ENCODE measurements at places on chromosomes 7 and 10.

DNA sequence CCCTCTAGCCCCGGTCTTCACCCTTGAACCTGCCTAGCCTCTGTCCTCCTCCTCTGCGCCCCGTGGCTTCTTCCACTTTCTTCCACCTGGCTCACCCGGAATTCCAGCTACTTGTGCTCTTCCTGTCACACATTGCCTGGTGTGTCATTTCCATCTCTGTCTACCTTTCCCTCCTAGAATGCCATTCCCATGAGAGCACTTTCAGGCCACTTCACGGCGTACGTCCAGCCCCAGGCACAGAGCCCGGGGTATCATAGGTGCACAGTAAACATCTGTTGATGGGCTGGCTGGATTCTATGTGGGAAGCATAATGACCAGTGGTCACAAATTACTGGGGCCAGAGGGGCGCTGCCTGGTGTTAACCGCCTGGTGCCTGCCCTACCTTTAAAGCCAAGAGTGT, 161.3 kb downstream of the CUX1 start:
- DNase-seq, result no peak

- no peak for DNase-seq
Measured at GRCh38 chr10:126919426-126919825, 14.2 kb downstream of the DOCK1 start.

GRCh38 chr7:99368750-99369389, 5.7 kb upstream of the ARPC1B start:
- DNase-seq, result no peak

- no peak for DNase-seq
Measured at GRCh38 chr7:12719141-12719919, 31.9 kb downstream of the ARL4A start.

GRCh38 chr10:24519950-24520349, 203.7 kb downstream of the ARHGAP21 start:
- no peak for DNase-seq

DNA sequence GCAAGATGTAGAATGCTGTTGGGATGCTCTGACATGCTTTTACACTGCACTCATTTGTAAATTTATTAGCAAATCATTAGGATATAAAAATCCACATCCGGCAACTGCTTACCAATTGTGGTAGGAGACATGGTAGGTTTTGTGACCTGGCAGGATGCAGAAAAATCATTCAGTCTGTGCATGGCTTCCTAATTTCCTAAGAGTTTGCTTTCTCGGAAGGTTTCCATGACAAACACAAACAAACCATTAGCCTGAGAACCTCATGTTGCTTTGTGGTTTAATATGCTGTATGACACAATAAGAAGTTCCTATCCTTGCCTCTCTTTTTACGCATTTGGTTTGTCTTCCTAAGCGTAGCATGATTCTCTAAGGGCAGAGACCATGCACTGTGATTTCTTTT, 14.7 kb upstream of the LMBR1 start:
- no peak for DNase-seq

DNA sequence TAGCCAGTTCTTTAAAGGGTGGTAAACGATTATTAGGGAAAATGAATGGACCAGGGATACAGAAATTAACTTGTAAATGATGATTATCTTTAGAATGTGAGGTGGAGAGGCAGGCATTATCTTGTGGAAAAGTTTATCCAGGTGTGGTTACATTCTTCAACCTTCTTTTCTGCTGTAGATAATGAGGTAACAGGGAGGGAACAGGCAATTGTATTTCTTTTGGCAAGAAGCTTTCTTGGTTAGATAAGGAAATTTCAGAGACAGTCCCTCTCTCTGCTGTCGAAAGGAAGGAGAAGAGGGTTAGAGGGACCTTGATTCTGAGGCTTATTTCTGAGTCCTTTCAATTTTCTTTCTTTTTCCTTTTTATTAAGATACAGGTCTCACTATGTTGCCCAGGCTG, 32.1 kb downstream of the MRPL32 start:
- DNase-seq, result no peak

DNA sequence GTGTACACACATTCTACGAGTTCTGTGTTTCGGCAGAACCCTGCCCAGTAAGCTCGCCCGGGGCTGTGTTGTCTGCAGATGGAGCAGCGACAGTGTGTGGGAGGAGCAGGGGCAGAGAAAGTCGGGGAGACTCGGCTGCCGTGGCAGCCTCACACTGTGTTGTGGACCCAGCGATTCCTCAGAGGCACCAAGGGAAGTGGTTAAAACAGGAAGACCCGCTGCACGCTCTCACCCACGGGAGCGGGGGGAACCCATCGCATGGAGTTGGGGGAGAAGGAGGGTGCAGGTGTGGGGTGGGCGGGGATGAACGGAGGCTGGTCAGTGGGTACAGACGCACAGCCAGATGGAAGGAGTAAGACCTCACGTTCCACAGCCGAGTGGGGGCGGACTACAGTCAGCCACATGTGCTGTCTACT, 250.2 kb downstream of the ELFN1 start:
- DNase-seq, result no peak

DNA sequence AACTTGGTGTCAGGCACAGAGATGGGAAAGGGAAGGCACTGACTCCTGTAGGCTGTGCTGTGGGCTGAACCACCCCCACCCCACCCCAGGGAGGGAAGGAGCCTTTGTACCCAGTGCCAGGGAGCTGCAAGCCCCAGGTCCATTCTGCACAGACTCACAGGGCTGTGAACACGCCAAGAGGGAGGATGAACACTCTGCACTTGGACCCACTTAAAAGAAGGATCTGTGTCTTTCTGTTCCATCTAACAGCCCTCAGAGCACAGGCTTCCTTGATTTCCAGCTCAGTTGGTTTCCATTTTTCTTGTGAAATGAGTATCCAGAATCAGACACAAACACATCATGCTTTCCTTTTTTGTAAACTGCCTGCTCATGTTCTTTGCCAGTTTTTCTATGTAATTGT, 84.9 kb downstream of the GRB10 start:
- no peak for DNase-seq

DNA sequence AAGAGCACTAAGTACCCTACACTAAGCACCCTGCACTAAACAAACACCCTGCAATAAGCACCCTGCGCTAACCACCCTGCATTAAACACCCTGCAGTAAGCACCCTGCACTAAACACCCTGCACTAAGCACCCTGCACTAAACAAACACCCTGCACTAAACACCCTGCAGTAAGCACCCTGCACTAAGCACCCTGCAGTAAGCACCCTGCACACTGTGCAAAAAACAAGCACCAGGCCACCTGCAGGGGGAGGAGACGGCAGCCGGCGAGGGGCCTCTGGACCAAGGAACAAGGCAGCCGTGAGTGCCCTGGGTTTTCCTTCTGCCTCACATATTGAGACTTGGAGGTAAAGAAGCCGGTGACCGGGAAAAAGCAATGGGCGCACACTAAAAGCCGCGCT, 30.2 kb downstream of the KNDC1 start:
- no peak for DNase-seq

- DNase-seq, result no peak
Measured at GRCh38 chr10:74738985-74739567, 87.3 kb upstream of the KAT6B start.

GRCh38 chr10:125409756-125410155, 249.4 kb upstream of the CTBP2 start:
- DNase-seq, result no peak

DNA sequence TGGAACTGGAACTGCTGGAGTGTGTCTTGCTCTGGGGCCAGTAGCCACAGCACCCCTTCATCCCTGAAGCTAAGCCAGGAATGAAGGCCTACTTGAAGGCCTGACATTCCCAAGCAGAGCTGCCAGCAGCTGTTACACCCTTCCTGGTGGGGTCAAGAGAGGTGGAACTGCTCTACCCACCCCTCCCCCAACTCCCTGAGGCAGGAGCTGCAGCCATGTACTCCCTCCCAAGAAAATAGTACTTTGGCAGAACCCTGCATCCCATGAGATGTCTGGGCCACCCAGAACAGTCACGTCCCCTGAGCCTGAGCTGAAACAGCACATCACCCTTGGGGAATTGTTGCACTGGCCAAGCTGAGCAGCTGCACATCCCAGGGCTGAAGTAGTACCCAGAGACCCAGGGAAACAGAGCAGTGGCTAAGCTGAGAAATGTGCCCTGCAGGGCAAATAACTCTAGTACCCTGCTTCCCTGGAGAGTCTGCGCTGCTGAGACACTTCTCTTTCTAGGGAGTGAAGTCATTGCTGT, 63.4 kb upstream of the PLA2G12B start:
- no peak for DNase-seq

DNA sequence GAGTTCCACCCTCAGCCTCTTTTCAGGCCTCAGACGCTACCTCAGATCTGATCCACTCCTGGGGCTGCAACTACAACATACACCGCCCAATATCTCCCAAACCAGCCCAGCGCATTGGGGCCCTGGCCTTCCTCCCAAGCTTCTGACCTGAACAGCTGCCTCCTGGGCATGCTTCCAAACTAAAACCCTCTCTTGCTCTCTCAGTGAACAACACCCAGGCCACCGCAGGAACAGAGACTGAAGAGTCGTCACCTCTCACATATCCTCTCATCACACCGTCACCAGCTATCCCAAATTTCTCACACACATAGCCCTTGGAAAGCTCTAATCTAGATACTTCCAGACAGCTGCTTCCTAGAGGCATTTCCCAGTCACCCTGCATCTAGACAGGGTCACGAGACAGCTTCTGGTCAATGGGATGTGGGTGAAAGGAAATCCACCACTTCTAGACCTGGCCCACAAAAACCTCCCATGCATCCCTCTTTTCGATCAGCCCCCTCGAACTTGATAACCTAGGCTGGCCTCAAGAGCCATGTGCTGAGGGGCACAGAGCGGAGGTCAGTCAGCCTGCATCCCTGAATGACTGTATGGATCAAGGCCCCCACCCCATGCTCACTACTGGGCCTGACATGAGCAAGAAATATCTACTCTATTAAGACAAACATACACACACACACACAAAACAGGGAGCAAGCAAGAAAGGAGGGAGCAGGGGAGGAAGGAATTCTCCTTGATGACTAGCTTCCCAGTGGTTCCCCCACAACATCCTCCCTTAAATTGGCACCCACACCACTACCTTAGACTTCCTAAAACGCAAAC, 1.8 kb downstream of the PARP12 start:
- DNase-seq, result no peak

- DNase-seq, result no peak
Measured at GRCh38 chr7:150801242-150801945, 825 bp downstream of the TMEM176A start.

Measured in nephron progenitor cell (in vitro differentiated cells).